Fibroblast of lung (primary cell): ENCODE measurements at places on chromosomes 12 and 14.

DNA sequence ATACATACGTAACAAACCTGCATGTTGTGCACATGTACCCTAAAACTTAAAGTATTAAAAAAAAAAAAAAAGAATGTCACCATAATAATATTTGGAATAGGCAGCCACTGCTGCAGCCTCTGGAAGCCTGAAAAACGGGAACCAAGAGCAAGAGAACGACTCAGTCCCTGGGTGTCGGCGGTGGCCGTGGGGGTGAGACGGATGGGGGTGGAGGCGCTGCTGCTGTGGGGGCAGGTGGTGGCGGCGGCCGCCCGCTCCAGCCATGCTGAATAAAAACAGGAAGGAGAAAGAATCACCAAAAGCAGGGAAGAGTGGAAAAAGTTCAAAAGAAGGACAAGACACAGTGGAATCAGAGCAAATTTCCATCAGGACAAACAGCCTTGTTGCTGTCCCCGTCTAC, 46.9 kb downstream of the ZFYVE21 start:
- DNase-seq = no peak

DNA sequence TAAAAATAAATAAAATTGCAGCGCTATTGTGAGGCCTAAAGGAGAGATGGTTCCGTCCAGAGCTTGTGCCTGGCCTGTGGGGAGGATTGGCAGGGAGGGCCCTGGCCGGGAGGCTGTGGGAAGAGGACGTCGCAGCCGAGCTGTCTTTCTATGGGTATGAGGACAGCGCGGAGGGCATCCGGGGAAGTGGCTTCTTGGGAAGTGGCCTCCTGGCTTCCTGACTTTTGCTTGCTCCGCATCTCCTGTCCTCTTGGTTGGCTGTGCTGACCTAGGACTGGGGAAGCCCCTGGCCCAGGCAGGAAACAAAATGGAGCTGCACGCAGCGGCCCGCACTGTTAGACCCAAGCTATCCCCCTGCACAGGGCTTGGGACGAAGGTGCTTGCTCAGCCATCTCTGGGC, 22.2 kb upstream of the MEG3 start:
- DNase-seq = no peak

DNA sequence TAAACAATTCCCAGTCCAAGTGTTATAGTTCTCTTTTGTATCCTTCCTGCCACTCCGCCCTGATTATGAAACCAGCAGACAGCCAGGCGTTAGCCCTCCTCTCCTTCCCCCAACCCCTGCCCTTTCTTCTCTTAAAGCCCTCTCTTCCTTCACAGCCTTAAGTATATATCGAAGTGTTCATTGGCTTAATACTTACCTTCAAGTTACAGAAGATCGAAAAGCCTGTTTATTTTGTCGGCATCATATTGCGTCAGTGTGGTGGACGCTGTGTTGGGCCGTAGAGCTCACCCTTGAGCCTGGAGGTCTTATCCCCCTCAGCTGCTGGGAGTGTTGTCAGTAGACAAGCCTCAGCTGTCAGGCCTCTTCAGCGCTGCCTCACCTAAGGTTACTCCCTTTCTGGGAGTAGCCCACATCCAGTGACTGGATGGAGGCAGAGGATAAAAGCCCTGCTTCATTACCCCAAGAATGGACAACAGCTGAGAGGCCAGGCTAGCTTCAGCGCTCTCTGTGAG, 36.2 kb downstream of the CMAS start:
- peak; percentile 4 for DNase-seq

DNA sequence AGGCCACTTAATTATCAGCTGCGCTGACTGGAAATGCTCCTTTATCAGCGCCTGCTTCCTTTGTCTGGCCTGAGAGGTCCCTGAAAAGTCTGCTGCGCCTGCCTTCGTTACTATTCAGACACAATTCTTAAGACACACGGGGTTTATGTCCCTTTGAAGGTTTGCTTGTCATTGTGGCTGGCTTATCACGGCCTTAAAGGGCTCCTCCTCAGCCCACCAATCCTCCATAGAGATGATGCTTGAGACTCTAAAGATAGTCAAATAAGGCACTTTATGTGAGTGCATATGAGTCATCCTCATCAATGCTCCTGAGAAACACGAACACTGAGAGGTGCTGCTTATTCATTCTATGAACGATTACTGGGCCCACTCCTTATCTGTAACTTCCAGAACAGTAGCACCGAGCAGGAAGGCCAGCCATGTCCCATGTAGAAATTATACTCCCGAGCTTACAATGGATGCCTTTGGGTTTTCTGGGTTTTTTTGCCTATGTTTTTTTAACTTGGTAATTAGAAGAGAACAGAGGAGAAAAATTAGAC, 1268.2 kb upstream of the TMEM132C start:
- no peak for DNase-seq

DNA sequence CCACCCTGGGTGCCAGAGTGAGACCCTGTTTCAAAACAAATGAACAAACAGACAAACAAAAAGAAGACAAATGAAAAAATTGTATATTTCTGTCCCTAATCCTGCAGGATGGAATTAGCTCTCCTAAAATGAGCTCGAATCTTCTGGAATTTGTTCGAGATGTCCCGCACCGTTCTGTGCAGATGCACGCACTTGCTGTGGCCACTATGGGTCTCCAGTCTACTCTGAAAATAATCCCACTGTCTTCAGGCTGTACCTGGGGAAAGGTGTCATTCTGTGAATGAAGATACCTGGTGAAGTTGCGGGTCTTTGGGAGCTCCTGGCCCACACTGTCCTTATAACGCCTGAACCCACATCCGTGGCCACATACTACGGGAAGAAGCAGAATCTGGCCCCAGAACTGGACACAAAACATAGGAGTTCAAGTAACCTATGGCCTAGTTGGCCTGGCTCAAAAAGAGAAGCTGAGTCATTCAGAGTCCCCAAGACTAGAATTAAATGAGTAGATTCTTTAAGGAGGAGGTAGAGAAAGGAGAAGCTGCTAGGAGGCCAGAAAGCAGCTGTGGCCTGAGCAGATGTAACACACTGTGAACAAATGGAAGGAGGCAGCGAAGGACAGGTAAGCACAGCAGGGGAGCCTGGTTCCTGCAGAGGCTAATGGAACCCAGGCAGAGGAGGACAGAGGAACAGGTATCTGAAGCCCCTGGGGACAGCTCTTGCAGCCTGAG, 108.6 kb downstream of the FOXN3 start:
- DNase-seq = peak; percentile 26

DNA sequence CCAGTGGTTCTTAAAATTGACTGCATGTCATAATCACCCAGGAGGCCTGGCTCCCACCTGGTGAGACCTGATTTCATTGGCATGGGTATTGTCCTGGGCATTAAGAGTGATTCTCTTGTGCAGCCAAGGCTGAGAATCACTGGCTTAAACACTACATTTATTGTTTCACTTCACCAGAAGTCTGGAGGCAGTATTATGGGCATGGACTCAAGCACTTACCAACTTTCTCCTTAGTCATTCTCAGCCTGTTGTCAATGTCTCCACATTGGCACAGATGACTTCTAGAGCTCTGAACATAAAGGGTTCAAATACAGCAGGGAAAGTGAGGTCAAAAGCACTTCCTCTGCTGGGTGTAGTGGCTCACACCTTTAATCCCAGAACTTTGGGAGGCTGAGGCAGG, 25.6 kb upstream of the GCH1 start:
- DNase-seq = no peak

- peak; percentile 43 for DNase-seq
Measured at GRCh38 chr12:58570411-58570810, 349.9 kb downstream of the LRIG3 start.

- DNase-seq = peak; percentile 43
Measured at GRCh38 chr12:39239490-39240486, 203.1 kb downstream of the KIF21A start.

GRCh38 chr14:22897357-22897756, 14.3 kb downstream of the REM2 start:
- no peak for DNase-seq

DNA sequence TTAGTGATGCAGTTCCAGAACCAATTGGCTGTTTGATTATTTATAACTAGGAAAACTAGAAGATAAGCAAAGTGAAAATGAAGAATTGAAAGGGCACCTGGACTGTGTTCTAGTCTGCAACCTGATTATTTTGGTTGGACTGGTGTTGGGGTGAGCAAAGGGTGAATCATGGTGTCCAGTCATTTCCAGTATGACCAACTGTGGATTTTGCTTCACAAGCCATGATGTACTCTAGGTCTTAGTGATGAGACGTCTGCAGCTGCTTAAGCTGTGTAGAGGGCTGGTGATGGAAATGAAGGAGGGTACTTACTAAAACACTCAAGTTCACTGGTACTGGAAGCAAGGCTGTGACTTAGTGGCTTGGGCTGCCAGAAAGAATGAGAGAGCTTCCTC, 193.2 kb upstream of the FRMD6 start:
- DNase-seq = peak; percentile 98

DNA sequence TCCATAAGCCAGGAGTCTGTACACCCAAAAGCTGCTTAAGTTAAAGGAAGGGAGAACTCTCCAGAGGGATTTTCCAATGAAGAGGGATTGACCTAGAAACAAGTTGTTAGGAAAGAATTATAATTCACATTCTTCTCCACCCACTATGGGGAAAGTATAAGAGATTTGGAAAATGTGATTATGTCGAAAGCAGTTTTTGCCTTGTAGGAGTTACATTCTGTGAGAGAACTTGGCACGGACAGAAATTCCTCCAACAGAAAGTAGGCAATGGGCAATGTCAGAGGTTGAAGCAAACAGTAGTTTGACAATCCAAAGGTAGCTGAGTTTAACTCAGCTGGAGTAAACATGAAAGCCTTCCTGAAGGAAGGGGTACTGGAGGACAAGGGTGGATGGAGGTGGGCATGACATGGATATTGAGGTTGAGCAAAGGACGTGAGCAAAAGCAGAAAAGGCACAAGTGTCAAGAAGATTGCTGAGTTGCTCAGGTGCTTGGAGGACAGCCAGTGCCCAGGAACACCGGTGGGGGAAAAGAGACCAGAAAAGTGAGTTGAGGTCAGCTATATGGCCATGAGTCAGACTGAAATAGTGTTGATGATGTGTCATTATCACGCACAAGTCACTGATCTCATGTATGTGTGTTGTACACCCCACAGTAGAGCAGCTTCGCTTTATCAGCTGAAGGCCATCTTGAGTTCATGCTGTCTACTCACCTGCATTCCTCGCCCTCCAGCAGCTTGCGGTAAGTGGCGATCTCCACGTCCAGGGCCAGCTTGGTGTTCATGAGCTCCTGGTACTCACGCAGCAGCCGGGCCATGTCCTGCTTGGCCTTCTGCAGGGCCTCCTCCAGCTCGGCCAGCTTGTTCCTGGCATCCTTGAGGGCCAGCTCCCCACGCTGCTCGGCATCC, 4.0 kb downstream of the KRT5 start:
- DNase-seq = peak; percentile 40

GRCh38 chr14:81474685-81475324, 58.8 kb downstream of the SEL1L start:
- DNase-seq = no peak

DNA sequence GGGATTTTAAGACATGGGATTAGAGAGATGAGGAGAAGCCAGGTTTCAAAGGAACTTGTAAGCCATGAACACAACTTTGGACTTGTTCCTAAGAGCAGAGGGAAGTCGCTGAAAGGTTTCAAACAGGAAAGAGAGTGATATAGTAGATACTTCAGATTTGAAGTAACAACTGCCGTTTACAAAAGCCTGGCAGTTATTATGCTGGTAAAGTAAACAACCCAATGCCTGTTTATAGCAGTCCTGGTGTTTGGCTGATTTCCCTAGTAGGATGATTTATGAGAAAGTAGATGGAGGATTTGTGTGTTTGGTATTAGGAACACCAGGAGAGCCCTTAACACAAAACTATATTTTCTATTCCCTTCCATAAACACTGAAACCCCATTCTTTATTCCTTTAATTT, 285.7 kb downstream of the RMST start:
- DNase-seq = no peak

GRCh38 chr12:131990066-131990979, 40.6 kb downstream of the EP400 start:
- DNase-seq = no peak

- no peak for DNase-seq
Measured at GRCh38 chr12:116172224-116172849, 105.2 kb downstream of the MED13L start.

DNA sequence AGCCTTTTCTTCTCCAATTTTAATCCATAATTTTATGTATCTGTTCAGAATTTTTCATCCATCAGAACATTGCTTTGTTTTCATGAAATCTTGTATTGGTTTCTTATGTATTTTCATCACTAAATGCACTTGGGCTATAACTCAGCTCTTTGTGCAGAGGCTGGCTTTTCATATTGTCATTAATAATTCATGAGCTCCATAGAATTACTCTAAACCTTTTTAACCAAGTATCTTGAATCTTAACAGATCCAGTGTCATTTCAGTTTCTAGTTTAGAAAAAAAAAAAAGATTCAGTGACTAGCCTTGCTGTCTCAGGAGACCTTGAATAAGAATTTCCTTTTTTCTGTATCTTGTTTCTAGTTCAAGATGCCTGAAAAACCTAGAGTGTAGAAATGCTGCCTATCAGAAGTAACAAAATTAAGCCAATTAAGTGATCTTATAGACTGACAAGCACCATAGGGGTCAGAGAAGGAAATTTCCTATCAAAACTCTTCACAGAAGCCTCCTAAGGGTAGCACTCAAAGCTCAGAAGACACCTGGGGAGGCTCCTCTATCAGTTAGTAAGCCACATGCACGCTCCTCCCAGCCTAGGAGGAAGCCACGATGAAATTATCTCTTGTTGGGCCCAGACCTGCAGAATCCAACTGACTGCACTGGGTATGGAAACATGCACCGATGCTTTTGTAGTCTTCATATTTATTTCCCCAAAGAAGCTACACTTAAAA, 163.4 kb downstream of the KICS2 start:
- DNase-seq = no peak

DNA sequence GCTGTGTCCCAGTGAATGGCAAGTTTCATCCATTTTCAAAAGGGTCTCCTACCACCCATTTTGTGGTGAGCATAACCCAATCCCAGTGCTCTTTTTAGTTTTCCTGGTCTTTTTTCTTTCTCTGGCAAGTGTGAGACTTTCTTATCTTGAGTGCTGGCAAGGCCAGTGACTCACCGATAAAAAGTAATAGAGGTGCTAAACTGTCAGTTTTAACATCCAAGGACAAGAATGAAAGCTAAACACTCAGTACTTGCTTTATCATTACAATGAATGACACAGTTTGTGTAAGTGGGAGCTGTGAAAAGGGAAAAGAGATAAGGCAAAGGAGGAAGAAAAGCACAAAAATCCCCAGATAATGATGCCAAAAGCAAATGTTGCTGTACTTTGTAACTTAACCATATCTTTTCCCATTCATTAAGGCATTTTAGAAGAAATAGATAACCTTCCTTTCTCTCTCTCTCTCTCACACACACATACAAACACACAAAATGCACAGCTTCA, 4.9 kb upstream of the LRIG3 start:
- DNase-seq = no peak
